CD4-positive, alpha-beta T cell treated with Interleukin-17A for 1 hour (primary cell): ENCODE measurements at places on chromosomes 12 and 14.

DNA sequence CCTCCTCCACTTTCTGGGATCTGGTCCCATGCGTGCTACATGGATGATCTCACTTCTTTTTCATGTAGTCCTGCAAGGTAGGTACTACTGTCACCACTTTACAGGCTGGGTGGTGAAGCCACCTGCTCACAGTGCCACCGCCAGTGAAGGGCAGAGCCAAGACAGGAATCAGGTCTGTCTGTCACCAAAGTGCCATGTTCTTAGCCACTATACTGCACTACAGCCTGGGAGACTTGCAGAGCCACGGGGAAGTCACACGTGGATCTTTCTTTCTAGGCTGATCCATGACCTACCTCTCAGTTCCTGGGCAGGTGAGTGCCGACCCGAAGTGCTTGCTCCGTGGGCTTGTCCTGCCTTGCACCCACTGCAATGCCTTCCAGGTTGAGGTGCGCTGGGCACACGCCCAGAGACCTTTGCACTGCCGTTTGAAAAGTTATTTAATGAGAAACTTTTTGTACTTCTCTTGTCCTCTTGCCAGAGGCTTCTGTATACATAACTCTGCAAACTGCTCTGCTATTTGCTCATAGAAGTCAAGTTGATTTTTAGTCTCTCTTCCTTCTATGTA lies 19.7 kb upstream of the CLMN start:
- no peak for DNase-seq

GRCh38 chr14:106538201-106538600 lies 1011.8 kb downstream of the TMEM121 start:
- no peak for DNase-seq

DNA sequence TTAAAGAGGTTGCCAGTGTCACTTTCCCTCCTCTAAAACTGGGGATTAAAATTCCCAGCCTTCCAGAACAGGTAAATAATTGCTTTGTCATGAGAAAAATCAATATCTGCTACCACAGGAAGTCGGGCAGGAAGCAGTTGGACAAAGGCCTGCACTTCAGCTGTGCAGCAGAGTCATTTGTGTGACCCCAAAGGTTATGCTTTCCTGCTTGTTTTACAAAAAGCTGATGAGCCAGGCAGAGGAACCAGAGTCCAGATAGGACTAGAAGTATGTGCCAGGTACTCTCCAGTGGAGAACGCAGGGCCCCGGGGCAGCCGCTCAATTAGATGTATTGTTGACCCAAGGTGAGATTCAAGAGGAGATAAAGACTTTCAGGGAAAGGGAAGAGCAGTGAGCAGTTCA lies 117.1 kb upstream of the FRMD6 start:
- DNase-seq, result no peak

DNA sequence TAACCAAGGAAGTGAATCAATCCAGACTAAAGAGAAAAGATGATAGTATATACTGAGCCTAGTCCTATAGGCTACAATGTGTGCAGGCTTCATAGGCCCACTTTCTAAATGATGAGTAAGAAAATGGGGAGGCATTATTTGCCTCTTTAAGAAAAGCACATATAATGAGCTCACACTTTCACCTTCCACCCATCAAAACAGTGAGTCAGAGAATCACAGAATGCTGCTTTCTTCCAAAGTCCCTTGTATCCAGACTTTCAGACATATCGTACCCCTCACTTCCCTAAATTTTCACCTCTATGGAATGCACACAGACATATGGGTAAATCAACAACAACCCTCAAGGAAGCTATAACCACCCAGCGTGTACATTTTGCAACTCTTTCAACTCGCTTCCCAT lies 286.4 kb upstream of the PRKD1 start:
- DNase-seq, result no peak

DNA sequence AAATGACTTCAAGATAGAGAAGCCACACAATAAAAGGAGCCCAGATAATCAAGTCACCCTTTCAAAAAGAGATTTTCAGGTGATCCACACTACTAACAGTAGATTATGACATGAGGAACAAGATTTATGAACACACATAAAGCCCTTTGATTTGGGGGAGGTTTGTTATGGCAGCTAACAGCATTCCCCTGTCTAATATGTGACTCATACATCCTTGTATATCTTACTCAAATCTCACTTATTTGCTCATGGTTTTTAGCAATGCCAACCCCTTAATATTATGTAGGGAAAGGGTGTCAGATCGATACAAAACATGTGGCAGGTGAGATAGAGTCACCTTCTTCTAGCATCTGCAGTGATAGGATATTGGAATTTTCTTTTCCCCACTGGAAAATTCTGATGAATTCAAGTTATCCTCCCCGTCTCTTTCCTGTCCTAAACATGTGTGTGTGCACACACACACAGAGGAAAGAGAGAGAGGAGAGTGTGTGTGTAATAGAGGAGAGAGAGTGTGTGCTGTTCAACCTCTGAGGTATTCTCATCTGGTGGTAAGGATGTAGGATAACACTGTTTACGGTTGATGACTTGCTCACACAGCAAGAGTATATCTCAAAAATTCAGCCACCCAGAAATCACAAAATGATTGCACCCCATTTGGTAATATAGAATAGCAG lies 319.9 kb downstream of the KCNC2 start:
- no peak for DNase-seq

GRCh38 chr12:129371268-129371667 lies 518.0 kb downstream of the GLT1D1 start:
- DNase-seq, result no peak

- DNase-seq, result no peak
Measured at GRCh38 chr12:48110691-48111311, 4.9 kb upstream of the SENP1 start.

- DNase-seq, result no peak
Measured at GRCh38 chr14:22613106-22613695, 15.1 kb downstream of the ABHD4 start.

GRCh38 chr14:103521438-103521950 lies 1.1 kb downstream of the CKB start:
- DNase-seq, result peak; percentile 24

- no peak for DNase-seq
Measured at GRCh38 chr14:62800577-62800976, 244.7 kb downstream of the KCNH5 start.

DNA sequence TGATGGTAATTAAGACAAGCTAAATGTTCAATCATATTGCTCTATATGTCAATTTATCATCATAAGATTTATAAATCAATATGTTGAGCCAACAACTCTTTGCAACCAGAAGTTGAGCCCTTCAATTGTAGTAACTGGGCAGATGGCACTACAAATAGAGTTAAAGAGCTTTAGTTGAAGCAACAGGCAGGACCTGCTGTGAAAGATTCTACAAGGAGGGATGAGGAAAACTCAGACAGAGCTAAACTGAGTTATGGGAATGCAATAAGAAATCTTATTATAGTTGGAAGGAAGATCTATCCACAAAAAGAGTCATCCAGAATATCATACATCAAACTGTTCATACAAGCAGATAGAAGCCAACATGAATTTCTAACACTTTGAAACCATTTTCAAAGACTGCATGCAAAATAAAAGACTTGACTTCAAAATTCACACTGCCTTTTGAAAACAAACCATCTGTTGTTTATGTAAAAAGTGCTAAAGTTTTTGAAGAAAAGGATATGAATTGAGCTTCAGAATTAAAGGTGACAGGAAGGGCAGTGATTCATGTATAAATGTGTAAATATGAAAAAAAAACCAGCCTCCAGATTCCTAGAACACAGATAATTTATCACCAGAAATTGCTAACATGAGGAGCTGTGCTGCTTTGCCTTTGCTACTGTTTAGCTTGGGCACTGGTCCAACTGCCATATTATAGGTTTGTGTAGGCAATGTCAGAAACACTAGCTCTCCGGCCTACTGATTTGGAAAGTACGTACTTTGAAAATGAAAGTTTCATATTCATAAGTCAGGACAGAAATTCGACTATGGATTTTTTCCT lies 133.2 kb downstream of the SLC35F4 start:
- no peak for DNase-seq

- no peak for DNase-seq
Measured at GRCh38 chr14:94562022-94562421, 780 bp downstream of the SERPINA4 start.

DNA sequence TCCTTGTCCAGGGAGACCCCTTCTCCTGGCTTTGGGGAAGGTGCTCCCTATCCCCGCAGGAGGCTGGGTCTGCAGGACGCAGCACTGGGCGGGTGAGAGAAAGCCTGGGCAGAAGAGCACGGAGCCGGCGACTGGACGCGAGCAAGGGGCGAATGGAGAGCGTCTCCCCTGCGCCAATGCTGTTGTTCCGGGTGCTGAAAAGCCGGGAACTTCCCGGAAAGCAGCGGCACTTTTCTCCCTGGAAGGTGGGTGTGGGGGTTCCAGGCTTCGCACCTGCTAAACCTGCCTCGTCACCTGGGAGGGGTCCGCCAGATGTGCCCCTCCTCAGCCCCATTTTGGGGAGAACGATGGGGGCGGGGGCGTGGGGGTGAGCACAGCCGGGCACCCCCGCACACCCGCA lies 417.1 kb upstream of the TMTC1 start:
- no peak for DNase-seq

DNA sequence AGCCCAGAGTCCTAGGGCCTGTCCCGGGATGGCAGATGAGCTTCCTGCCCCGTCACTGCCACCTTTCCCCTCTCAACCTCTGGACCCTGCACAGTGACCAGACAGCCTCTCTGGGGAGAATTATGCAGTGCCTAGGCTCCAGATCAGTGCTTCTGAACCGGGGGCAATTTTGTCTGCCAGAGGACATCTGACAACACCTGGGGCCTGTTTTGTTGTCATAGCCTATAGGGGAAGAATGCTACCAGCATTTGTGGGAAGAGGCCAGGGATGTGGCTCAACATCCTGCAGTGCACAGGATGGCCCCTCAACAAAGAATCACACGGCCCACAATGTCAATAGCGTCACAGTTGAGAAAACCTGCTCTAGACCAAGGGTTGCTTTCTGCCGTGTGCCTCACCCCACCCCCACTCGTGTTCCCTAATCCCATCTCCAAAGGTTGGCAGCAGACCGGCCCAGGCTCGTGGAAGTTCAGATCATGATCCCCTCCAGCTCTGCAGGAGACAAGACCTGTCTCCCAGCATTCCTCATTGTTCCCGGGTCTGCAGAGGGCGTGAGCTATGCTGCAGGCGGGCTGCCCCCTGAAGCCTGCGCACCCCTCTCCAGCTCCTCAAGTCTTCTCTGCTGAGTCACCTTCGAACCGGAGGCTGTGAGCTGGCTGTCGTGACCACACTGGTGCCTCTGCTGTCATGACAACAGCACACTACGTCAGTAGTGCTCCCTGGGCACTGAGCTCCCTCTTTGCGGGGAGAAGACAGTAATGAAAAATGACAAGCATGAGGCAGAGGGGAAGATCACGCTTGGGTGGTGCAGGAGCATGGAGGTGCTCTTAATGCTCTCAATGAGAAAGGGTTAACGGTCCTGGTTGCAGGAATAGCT lies 2.0 kb upstream of the GAPDH start:
- peak; percentile 86 for DNase-seq

- peak; percentile 22 for DNase-seq
Measured at GRCh38 chr12:104372061-104372720, 68.7 kb downstream of the EID3 start.
